ENCODE measurements at places on chromosomes 4 and X.

- no peak for DNase-seq
Measured at GRCh38 chr4:101357751-101358150, 10.4 kb upstream of the PPP3CA start.

DNA sequence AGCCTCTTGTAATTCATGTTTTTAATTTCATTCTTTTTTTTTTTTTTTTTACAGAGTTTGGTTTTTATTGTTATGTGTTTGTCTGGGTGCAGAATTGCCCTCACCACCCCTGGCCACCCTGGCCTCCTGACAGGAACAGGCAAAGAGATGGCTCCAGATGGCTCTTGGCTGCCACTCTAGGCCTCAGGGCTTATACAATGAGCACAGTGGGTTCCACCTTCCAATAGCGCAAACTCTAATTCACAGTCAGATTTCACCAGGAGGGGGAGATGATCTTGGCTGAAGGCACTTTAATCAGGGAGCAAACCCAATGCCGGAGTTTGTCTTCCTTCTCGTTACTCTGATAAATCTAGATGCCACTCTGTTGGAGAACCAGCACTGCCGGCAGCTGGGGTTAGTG lies 24.8 kb downstream of the CPE start:
- peak; percentile 68 for DNase-seq

GRCh38 chr4:2940267-2941137 lies 22.7 kb downstream of the NOP14 start:
- DNase-seq = no peak

DNA sequence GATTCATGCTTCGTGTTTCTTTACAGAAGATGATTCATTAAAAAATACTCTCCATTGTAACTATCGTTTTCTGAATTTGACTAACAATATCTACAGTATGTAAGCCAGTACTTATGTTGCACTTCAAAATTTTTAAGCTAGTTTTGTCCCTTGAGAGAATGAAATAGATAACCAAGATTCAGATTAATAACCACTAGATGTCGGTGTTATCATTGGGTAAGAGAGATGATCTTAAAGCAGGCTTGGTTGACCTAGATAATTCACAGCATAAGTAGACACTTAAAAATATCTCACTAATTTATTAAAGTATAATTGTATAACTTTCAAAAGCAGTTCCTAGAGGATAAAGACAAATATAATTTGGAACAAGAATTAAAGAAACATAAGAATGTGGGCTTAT lies 430.9 kb downstream of the C4orf33 start:
- DNase-seq = no peak

- DNase-seq = no peak
Measured at GRCh38 chrX:47707031-47707780, 48.2 kb upstream of the UXT start.

- no peak for DNase-seq
Measured at GRCh38 chr4:176778063-176778462, 14.7 kb downstream of the VEGFC start.

DNA sequence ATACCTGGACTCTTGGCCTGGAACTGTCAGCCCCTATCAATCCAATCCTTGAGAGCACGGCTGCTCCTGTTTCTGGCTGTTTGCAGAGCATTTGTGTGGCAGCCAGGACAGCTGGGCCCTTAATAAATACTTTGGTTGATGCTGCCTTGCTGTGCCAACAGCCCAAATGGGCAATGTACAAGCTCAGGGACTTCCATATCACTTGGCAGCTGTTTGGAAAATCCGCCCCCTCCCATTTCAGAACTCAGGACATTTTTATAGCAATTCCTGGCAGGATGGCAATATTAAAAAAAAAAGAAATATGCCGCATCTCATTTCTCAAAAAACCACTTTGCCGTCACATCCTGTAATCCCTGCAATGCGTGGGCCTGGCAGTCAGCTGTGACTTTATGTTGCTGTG lies 218.9 kb downstream of the HS3ST1 start:
- DNase-seq = no peak

- no peak for DNase-seq
Measured at GRCh38 chr4:166043801-166044200, 170.8 kb downstream of the TLL1 start.

GRCh38 chrX:9298221-9298620 lies 166.6 kb upstream of the TBL1X start:
- no peak for DNase-seq

- no peak for DNase-seq
Measured at GRCh38 chrX:108701633-108702032, 34.7 kb downstream of the IRS4 start.

DNA sequence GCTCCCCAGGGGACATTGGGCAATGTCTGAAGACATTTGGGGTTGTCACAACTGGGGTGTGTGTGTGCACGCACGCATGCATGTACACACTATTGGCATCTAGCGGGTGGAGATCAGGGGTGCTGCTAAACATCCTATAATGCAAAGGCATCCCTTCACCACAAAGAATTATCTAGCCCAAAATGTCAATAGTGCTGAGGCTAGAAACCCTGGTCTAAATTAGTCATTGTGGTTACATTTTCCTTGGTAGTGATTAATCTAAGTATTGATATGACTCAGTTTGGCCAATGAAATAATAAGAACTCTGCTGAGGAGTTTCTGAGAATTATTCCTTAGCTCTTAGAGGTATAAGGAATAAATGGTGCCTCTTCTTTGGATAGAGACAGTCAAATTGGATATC lies 200.2 kb downstream of the CLCN4 start:
- DNase-seq = no peak

- DNase-seq = no peak
Measured at GRCh38 chr4:152929888-152930287, 6.2 kb upstream of the FHDC1 start.

GRCh38 chr4:1012034-1012739 lies 761 bp downstream of the FGFRL1 start:
- DNase-seq = no peak

DNA sequence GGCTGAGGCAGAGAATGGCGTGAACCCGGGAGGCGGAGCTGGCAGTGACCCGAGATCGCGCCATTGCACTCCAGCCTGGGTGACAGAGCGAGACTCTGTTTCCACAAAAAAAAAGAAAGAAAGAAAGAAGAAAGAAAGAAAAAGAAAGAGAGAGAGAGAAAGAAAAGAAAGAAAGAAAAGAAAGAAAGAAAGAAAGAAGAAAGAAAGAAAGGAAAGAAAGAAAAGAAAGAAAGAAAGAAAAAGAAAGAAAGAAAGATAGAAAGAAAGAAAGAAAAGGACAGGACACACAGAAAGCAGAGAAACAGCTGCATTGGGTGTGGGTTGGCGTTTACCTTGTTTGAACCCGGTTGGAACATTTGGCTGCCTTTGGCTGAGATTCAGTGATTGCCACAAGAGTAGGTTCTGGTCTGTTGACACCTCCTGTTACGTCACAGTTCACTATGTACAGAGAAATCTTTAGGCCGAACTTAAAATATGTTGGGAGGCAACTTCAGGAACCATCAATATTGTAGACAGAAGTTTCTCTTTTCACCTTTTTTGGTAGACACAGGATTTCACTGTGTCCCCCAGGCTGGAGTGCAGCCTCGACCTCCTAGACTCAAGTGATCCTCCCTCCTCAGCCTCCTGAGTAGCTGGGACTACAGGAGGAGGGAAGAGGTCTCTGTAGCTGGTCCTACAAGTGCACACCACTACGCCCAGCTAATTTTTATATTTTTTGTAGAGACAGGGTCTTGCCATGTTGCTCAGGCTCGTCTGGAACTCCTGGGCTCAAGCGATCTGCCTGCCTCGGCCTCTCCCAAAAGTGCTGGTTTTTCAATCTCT lies 16.3 kb upstream of the PLCXD1 start:
- no peak for DNase-seq

GRCh38 chrX:135951291-135951690 lies 22.5 kb downstream of the MMGT1 start:
- DNase-seq = no peak

DNA sequence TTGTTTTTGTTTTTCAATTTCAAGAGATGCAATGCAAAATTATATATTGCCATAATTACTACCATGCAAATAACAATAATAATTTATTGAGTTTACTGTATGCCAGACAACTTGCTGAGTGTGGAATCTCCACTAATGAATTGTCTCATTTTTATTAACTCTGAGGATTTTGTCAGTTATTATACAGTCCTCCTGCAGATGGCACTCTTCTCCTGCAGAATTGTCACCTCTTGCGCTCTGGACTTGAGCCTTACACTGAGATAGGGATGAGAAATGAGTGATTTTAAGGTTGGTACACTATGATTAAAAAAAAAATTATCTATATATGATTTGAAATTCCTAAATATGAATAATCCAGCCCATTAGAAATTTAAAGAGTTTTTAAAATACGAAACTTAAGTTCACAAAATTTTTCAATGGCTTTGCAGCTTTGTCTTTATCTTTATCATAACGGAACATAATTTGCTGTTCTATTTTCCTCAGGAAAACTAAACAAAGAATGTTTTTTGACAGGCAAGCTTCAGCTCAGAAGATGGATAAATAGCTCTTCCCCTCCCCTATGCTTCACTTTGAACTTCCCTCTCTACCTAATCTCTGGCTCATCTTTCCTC lies 12.7 kb upstream of the PAQR3 start:
- peak; percentile 50 for DNase-seq

DNA sequence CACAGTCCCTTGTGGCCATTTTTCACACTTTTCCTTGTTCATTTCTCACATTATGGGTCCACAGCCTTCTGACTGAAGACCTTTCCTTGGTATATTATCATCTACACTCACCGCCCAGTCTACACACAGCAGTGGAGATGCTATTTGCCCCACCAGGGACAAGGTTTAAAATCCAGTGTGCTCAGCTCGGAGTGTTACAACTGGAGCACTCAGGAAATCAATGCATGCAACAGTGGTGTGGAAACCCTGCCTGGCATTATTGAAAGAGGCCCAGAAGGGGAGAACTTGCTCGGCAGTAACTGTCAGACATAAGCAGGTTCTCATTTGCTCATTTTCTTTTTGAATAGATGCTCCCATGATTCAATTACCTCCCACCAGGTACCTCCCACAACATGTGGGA lies 340.9 kb downstream of the DHRSX start:
- DNase-seq = no peak

DNA sequence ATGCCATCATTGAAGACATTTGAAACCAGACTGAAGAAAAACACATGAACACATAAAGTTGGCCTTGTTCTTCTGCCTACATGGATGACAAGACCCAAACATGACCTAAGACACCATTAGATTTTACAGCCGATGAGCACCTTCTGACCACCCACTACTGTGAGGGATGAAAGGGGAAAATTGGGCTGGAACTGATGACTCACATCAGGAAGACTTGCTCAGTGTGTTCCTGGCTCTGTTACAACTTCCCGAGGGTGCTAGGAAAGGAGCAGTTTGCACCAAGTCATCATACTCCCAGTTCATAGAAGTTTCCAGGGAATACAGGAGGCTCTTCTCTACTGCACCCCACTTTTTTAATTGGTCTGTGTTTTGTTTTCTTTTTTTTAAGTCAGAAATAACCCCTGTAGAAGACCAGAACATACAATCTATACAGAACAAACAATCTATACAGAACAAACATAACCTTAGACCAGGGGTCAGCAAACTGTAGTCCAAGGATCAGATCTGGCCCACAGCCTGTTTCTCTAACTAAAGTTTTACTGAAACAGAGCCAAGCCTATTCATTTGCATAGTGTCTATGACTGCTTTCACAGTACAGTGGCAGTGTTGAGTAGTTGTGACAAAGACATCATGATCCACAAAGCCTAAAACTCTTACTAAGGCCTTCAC lies 25.3 kb downstream of the BTC start:
- DNase-seq = no peak

DNA sequence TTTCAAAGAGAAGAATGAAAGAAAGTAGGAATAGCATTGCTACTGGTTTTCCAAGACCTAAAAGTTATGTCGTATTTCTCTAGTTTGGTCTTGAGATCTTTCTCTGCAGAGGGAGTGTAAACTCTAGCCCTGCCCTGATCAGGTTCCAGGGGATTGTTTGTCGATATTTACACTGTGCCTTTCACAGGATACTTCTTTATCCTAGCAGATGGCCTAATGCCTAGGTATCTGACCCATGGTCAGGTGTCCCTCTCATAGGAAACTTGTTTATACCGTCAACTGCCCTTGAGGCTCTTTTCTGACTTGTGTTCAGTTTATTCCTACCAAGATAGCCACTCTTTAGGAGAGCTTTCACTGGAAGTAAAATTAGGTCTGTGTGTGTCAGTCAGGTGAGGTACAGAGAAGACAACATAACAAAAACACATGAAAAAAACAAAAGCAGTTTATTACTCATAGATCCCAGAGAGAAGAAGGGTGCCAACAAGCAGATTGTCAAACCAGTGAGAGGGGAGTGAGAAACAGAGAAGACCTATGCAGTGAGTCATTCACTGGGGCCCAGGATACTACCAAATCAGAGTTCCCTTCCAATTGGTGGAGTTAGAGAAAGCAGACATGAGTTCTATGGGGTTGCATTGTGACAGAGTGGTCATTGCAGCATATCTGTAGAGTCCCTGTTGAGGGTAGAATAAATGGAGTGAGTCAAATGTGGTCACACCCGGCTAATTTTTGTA lies 40.6 kb upstream of the THOC2 start:
- no peak for DNase-seq

DNA sequence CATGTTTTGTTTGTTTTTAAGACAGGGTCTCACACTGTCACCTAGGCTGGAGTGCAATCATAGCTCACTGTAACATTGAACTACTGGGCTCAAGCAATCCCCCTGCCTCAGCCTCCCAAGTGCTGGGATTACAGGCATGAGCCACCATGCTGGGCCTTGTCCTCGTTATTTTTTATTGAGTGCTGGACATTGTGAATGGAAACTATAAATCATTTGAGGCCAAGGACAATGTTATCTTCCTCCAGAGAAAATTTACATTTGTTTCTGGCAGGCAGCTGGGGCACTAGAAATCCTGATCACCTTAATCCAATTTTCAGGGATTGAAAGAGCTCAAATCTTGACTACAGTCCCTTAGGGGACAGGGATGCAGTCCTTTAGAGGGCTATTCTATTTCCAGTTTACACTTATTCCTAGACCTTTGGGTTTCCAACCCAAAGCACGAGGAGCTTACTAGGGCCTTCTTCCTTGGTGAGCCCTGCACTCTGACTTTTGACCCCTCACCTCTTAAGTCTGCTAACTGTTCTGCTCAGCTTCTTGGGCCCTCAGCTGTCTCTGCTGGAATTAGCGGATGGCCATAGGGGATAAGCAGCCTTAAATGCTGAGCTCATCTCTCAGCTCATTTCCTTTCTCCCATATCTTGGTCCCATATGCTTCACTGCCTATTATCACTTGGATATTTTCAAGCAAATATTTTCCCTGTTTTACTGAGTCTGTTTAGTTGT lies 23.0 kb upstream of the PDZD4 start:
- no peak for DNase-seq

- no peak for DNase-seq
Measured at GRCh38 chr4:98170035-98170434, 26.8 kb upstream of the STPG2 start.
